Caki2 (cell line): ENCODE measurements at places on chromosomes 13 and 19. TPM values are rescaled to one million over a fixed set of nuclear protein-coding genes. Genes with fewer than 3 reads are reported as not detected.

The C5AR2 gene
- not detected in 2 replicates for total RNA-seq

The DCT gene
- 0.17 and 0.23 TPM in 2 replicates for total RNA-seq

The RAP2A gene
- total RNA-seq, result 6.5 and 10.3 TPM in 2 replicates

The ADGRE1 gene
- total RNA-seq, result 11.4 and 15.0 TPM in 2 replicates

The TEAD2 gene
- 36.8 and 42.4 TPM in 2 replicates for total RNA-seq

The SHD gene
- total RNA-seq, result not detected in 2 replicates

The MCEMP1 gene
- total RNA-seq, result not detected in 2 replicates

The PEAK3 gene
- not detected in 2 replicates for total RNA-seq

The ZNF226 gene
- total RNA-seq, result 15.7 and 45.0 TPM in 2 replicates

The SIGLEC5 gene
- not detected in 2 replicates for total RNA-seq

The NOVA2 gene
- not detected in 2 replicates for total RNA-seq

The KCTD12 gene
- total RNA-seq, result 4.4 and 5.4 TPM in 2 replicates
